ENCODE measurements at places on chromosomes 13 and 19.

DNA sequence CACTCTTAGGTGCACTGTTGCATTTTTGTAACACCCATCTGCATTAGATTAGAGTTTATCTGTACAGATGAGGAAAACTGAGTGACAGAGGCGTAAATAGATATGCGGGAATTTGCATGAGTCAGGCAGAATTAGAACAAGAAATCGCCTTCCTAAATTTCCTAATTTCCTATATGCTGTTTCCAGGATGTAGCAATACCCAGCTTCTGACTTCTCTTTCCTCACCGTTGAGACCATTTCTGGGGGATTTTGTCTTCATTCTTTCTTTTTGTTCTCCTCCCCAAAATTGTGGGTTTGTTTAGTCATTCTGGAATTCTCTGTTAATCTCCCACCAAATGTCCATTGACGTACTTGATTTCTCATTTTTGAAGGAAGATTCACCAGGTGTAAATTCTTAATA, 10.6 kb upstream of the ZNF792 start:
- no peak for DNase-seq

- DNase-seq, result no peak
These were observed 44.9 kb downstream of the ZNF611 start for GRCh38 chr19:52689843-52690368.

DNA sequence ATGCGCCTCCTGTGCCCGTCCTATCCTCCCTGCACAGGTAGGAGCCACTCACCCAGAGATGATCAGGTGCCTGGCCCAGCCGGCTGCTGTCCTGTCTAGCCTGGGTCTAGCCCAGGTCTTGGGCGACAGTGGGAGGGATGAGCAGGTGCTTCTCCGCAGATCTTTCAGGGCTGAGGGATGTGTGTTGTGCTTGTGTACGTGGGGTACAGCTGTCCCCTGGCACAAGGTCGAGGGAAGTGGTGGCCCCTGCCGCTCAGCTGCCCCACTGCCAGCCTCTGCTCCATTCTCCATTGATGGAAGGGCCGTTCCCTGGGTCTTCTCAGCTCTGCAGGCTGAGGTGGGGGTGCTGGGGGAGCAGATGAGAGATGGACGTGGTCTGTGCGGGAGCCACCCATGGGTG, 13.0 kb downstream of the WTIP start:
- no peak for DNase-seq

DNA sequence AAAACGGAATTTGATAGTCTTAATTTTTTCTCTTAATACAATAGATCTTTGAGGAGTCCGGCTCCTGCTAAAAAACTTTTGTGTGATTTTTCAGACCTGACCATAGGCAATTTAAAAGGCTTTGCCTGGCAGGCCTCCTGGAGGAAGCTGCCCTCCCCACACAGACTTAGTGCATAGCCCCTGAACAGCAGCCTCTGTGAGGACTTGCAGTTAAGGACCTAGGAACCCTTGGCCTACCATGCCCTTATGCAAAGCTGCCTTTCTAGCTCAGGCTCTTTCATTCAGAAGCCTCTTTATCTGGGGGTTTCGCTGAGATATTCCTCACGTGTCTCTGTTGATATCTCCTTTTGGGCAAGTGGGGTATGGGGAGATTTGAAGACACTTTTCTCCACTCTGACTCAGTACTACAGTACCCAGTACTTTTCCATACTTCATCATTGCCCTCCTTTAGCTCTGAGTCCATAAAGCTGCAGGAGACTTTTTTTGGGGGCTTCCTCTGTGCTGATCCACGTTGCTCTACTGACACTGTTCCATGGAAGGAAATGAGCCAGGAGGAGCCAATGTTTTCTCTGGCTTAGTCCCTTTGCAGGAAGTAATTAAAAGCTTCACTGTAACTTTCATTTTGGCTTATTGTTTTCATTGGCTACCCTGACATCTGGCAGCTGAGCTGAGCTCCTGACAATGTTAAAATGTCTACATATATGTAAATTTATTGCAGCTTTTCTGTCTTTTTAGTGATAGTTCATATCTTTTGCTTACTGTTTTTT, 283.1 kb downstream of the TDRD3 start:
- no peak for DNase-seq

DNA sequence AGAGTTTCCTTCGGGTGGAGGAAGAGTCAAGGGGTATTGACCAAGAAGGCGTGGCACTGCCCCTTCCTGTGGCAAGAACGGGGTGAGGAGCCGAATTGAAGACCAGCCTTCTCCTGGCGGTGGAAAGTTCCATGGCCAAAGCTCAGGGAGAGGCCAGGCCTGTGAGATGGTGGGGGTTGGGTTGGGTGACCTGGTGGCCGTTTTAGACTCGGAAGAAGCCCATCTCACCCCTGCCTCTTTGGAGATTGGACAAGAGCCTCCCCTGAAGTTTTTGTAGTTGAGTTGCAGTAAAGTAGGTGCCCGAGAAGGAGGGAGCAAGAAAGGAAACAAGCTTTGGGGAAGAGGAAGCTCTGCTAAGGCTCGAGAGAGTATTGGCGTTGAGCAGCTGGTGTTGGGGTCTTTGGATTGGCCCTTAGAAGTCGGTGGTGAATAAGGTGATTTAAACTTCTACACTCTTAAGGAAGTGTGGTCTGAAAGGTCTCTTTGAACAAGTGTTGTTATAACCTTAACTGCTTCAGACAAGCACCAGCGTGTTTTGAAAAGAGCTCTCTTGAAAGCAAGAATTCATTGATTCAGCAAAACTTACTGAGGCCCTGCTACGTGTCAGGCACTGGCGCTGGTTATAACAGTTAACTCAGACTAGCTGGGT, 964 bp downstream of the SPINT2 start:
- DNase-seq, result no peak

GRCh38 chr13:76854894-76855293, 31.3 kb downstream of the KCTD12 start:
- DNase-seq, result no peak

- no peak for DNase-seq
These were observed 156.9 kb downstream of the DLEU7 start for GRCh38 chr13:50686551-50686950.

GRCh38 chr13:76637641-76638141, 248.5 kb downstream of the KCTD12 start:
- no peak for DNase-seq

- DNase-seq, result no peak
These were observed 3.1 kb upstream of the MYDGF start for GRCh38 chr19:4673216-4673615.

DNA sequence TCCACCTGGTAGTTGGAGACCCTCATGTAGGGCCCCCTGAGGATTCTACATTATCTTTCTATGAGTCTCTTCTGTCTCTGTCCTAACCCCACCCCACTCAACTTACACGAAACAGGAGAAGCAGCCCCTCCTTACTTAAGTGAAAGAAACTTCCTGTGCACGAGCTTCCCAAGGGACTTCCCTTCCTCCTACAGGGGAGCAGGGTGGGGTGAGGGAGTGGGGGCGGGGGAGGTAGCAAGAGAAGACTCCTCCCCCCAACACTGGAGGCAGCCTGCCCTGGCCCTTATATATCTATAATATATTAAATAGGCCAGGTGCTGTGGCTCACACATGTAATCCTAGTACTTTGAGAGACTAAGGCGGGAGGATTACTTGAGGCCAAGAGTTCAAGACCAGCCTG, 5.5 kb upstream of the PDE4C start:
- DNase-seq, result no peak

GRCh38 chr13:52103386-52103785, 25.5 kb downstream of the NEK5 start:
- DNase-seq, result no peak

GRCh38 chr13:27481766-27482165, 31.4 kb upstream of the MTIF3 start:
- no peak for DNase-seq

- no peak for DNase-seq
These were observed 802 bp upstream of the FREM2 start for GRCh38 chr13:38685974-38686576.

- no peak for DNase-seq
These were observed 314.3 kb upstream of the HTR2A start for GRCh38 chr13:47211106-47211505.
